ENCODE measurements at places on chromosomes 6 and 20.

- DNase-seq: no peak
These were observed 118.7 kb downstream of the HFE start for GRCh38 chr6:26205625-26206574.

DNA sequence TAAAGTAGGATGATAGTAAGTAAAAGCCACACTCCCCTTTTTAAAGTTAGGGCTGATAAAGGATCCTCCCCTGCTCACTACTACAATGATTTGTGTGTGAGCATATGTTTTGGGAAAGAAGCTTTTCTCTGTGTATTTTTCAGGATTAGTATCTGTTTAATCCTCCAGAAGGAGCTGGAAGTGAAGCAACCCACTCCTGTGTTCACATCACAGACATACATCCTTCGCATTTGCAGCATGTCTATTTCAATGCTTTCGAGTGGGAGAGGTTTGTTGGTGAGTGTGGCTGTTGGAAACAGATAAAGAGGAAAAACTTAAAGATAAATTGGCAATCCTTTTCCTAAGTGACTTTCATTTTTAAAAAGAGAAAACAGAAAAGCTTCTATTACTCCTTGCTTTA lies 31.6 kb upstream of the RGS17 start:
- DNase-seq: no peak

DNA sequence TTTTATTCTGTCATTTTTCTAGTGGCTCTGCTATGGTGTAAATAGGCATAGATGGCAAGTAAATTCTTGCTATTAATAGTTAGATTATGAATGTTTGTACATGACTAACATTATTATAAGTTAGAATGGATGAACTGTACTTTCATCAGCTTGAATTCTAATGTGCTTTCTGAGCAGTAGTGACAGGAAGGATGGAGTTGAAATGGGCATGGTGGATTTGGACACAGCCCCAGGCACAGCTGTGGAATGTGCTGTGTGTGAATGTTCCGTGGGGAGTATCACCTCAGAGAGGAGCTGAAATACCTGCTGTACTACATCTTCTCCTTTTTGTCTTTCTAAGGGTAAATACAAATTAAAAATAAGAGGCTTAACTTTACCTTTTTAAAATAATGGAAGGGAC lies 66.8 kb downstream of the FBXO5 start:
- no peak for DNase-seq

DNA sequence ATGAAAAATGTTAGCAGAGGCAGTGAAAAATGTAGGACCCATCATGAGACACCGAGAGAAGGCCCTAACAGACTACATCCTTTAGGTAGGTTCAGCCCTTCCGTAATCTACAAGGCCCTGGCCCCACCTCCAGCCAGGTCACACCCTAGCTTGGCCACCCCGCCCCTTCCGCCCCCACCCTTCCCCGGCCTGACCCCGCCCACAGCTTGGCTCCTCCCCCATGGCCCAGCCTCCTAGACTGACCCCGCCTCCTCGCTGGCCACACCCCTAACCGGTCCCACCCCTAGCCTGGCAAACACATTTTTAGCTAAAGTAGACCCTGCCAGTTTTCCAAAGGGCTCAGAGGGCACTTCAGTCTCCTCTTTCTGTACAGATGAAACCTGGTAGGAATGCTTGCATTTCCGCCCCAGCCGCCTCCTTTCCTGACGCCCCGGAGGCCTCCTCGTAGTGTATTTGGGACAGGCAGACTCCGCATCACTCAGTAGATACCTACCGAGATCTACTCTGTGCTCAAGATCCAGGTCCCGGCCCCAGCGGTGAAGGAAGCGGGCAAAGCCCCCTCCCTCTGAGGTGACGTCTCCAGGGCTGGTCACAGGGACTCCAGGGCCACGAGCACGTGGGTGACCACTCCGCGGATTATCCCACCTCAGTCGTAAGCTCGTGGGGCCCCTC lies 443.5 kb downstream of the PREX1 start:
- no peak for DNase-seq

DNA sequence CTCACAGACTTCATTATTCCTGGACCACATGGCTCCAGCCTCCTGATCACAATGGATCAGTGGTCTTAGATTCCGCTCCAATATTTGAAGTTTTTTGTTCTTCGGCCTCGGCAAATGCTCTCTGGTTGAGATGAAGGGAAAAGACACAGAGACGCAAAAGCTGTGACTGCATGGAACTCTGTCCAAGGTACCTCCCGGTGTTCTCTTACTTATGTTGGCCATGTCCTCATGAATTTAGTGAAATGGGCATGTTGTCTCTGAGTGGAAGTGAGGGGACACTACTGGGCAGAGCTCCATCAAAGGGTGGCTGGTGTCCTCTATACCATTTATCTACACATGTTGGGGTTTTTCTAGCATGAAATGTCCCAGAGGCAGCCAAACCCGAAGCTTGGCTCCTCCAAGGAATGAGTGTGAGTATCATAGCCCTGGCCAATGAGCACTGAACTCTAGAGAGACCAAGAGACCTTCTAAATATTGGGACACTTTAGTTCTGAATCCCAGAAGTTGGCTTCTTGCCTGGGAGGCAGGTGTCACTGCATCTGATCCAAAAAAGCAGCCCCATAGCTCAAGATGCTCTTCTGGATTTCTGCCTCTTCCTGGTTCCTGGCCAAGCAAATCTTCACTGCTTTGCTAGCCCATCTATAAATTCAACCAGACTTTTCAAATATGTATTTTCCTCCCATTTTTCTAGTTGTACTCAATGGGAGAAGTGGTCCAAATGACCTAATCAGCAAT lies 34.1 kb downstream of the HLA-G start:
- DNase-seq: no peak

DNA sequence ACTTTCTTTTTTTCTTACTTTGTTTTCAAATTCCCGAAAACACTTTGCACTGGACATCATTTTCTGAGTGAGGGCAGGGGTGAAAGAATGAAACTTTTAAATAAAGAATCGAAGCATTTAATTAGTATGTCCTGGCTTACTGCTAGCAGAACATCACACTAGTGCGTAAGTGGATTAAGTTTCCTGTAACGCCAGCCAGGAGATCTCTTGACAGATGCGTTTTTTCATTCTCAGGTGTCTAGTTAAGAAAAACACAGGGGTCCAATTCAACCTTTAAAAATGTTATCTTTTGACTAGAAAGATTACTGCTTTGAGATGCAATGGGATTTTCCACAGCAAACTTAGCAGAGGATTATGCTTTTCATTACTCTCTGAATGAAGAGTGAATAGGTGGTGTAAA lies 858.8 kb upstream of the EPHA7 start:
- DNase-seq: no peak
